Epithelial cell of alveolus of lung (primary cell): ENCODE measurements at places on chromosomes 7 and 10. TPM values are rescaled to one million over a fixed set of nuclear protein-coding genes. Genes with fewer than 3 reads are reported as not detected.

The HOXA6 gene
- 15.0 and 18.1 TPM in 2 replicates for total RNA-seq

The ZNF107 gene
- 2.2 and 4.3 TPM in 2 replicates for total RNA-seq

The ICA1 gene
- 1.5 and 3.1 TPM in 2 replicates for total RNA-seq

The UTF1 gene
- not detected in 2 replicates for total RNA-seq

The SKIDA1 gene
- 1.7 and 3.0 TPM in 2 replicates for total RNA-seq

The SPDYE5 gene
- total RNA-seq: not detected in 2 replicates

The TMEM270 gene
- total RNA-seq: not detected in 2 replicates

The NEUROD6 gene
- total RNA-seq: not detected in 2 replicates

The CYP2C19 gene
- total RNA-seq: not detected in 2 replicates

The PPP1R3C gene
- total RNA-seq: 4.5 and 17.3 TPM in 2 replicates

The TMEM26 gene
- total RNA-seq: 1.9 and 7.3 TPM in 2 replicates

The ZSCAN25 gene
- total RNA-seq: 5.6 and 17.0 TPM in 2 replicates

The DDIT4 gene
- 479 and 494 TPM in 2 replicates for total RNA-seq

The NUDT1 gene
- total RNA-seq: 17.6 and 67.5 TPM in 2 replicates

The INA gene
- total RNA-seq: 1.1 and 3.4 TPM in 2 replicates

The TMEM273 gene
- total RNA-seq: not detected in 2 replicates

The SPDYE8 gene
- total RNA-seq: not detected in 2 replicates

The OR2A5 gene
- not detected in 2 replicates for total RNA-seq

The ANKRD26 gene
- total RNA-seq: 3.7 and 8.9 TPM in 2 replicates

The SPAM1 gene
- not detected in 2 replicates for total RNA-seq

The ITGA8 gene
- under 0.01 and 1.6 TPM in 2 replicates for total RNA-seq

The PCLO gene
- 0.78 and 0.96 TPM in 2 replicates for total RNA-seq

The FAM131B gene
- 3.1 and 3.9 TPM in 2 replicates for total RNA-seq

The TMEM139 gene
- 0.39 TPM in 1 of 2 replicates, not detected in the other for total RNA-seq

The FOXL3 gene
- total RNA-seq: not detected in 2 replicates

The CLCN1 gene
- 0.13 TPM in 1 of 2 replicates, not detected in the other for total RNA-seq

The PON3 gene
- 0.13 TPM in 1 of 2 replicates, not detected in the other for total RNA-seq

The RAB19 gene
- not detected in 2 replicates for total RNA-seq

The MYH16 gene
- total RNA-seq: 0.26 TPM in 1 of 2 replicates, not detected in the other

The GTF2IRD2 gene
- 10.3 and 20.5 TPM in 2 replicates for total RNA-seq

The CYP2E1 gene
- under 0.01 and 1.7 TPM in 2 replicates for total RNA-seq

The GPNMB gene
- total RNA-seq: 5.1 and 13.7 TPM in 2 replicates

The CPVL gene
- total RNA-seq: 1.7 TPM in 1 of 2 replicates, not detected in the other

The CDNF gene
- 0.78 and 3.8 TPM in 2 replicates for total RNA-seq

The EEF1AKMT2 gene
- total RNA-seq: 12.8 and 17.0 TPM in 2 replicates
